ENCODE measurements at places on chromosomes 16 and 17.

DNA sequence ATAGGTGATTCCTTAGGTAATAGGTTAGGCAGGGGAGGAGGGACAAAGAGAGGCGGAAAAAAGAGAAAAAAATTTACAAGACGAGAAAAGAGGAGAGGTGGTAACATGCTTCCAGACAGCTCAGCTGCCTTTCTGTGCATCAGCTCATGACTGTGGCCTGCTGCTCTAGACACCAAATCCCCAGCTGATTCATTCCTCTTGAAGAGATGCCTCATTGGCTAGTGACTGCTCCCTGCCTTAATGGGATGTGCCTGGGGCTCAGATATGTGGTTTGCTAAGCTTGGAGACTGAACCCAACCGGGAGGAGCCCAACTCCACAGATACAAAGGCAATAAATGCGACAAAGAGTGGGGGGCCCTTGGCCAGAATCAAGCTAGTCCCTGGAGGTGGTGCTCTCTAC, 105.9 kb upstream of the FAM20A start:
- DNase-seq = no peak

DNA sequence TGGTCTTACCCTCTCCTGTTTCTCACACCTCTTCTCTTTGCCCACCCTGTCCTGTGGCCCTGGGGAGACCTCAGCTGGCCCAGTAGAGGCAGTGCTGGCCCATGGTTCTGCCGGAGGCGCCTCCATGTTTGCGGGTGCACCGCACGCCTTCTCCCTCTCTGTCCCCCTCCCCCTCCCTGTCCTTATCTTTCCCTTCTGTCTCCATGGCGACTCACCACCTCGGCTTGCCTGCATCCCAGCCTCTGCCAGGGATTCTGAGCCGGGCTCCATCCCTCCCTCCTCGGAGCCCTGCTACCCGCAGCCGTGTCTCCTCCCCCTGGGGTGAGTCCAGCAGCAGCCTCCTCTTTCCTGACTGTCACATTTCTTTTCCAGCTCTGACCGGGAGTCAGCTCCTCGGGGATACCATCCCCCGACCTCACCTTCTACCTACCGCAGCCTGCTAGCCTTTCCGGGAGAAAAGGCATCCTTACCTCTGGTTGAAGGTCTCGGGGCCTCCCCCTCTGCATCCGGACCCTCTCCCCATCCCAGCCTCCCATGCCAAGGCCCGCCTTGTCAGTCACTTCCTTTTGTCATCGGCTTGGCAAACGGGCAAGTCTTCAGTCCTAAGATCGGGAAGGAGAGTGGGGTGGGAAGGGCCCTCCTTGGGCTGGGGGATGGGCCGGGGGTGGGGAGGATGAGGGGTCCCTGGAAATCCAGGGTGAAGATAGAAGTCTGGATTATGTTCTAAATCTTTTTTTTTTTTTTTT, at the start of gene RNF112:
RNF112 (plus strand) TSS at position 358 of the 746 bp plus-strand sequence; CDS start at position 535, 177 bp downstream.
- DNase-seq = no peak

- no peak for DNase-seq
Observed at GRCh38 chr16:57031156-57031555, 41.8 kb downstream of the NLRC5 start.

DNA sequence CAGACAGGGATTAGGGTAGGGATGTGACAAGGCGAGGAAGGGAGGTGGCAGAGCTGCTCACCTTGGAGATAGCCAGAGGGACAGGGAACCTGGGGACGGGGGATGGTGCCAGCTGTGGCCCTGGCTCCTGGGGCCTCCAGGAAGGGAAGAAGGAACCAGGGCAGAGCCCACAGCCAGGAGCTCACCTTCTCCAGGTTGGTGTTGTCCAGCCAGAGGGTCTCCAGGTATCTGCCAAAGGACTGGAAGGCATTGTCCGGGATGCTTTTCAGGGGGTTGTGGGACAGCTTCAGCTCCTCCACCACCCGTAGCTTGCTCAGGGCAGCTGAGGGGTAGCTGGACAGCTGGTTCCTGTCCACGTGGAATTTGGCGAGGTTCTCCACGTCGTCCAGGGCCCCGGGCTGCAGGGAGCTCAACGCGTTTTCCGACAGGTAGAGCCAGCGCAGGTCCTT, 801 bp downstream of the CHAD start:
- DNase-seq = no peak

DNA sequence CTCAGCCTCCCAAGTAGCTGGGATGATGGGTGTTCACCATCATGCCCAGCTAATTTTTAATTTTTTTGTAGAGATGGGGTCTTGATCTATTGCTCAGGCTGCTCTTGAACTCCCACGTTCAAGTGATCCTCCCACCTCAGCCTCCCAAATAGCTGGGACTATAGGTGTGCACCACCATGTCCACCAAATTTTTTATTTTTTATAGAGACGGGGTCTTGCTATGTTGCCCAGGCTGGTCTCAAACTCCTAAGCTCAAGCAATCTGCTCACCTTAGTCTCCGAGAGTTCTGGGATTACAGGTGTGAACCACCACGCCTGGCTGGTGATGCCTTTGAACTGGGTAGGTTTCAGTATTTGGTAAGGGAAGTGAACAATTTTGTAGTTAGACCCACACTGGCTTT, 30.1 kb downstream of the FA2H start:
- no peak for DNase-seq

DNA sequence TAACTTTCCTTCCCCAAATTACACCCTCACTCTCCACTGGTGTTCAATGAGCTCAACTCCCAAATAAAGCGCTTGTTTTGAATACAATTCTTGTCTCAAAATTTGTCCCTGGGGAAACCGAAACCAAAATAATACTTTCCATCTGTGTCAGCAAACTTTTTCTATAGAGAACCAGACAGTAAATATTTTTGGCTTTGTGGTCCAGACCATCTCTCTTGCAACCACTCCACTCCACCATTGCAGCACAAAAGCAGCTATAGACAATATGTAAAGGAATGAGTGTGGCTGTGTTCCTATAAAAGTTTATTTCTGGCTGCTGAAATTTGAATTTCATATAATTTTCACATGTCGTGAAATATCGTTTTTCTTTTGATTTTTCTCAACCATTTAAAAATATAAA, 84.6 kb upstream of the ERCC4 start:
- DNase-seq = no peak

DNA sequence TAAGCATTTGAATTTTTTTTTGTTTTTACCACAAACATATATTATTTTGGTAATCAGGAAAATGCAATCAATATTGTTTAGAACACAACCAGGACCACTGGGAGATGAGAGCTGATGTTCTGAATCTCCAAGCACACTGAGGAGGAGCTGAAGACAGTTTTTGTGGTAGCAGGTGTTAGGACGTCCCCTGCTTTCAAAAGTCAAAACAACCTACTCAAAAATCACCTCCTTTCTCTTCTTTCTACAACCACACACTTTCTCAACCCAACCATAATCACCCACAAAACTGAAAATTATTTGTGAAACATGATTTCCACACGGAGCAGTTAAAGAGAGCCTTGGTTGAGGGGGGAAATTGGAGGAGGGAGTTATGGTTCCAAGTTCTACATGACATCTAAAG, 26.7 kb upstream of the CFAP20 start:
- DNase-seq = no peak

DNA sequence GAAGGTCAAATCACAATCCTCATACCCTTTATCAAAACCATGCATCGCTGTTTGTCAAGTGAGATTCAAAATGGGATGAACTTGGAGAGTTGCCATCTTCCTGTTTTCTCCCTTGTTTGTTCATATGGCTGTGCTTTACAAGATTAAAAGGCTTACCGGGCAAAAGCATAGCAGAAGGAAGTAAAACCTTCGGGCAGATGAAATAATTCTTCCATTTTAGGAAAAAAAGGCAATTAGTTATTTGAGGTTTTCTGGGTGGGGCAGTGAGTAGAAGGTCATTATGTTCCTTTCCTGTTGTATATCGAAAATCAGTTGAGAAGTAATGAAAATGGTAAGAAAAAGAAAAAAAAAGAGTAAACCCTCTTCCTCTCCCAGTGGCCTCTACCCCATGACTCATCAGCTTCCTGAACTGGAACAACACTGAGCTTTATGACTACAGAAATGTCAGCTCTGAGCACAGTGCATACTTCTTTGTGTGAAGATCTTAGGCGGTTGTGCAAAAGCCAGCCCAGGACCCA, 369.2 kb downstream of the CDH13 start:
- peak; percentile 61 for DNase-seq

DNA sequence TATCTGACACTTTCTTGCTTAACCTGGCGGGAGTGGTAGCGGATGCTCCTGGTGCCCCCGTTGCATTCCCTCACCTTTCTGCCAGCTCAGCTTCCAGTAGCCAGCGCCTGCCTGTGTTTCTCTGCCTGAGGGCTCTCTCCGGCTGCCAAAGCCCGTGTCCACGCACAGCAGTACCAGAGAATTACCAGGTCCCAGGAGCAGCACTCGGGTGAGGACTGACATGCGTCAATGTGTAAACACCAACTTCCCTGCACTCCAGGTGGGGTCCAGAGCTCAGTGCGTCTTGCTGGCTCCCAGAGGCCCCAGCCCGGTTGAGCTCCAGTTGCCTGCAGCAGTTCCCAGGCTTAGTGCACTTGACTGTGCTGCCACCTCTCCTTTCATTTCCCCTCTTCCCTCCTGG, 54.8 kb downstream of the CDH13 start:
- DNase-seq = peak; percentile 1

DNA sequence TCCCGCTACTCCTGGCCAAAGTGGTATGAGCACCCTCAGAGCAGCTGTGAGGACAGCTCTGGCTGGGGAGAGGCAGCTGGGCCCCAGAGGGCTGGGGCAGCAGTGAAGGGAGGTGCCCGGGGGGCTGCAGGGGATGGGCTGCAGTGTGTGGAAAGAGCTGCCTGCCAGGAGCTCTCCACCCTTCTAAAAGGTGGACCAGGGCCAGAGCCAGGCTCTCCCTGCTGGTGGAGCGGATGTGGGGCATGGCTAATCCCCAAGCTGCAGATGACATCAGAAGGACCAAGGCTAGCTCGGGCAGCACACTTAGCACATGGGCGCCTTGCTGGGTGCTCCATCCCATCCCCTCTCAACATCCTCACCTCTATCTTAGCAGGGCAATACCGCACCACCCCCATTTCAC, 103.1 kb downstream of the SDK2 start:
- no peak for DNase-seq

- no peak for DNase-seq
Observed at GRCh38 chr16:19044769-19045168, 22.6 kb upstream of the COQ7 start.

DNA sequence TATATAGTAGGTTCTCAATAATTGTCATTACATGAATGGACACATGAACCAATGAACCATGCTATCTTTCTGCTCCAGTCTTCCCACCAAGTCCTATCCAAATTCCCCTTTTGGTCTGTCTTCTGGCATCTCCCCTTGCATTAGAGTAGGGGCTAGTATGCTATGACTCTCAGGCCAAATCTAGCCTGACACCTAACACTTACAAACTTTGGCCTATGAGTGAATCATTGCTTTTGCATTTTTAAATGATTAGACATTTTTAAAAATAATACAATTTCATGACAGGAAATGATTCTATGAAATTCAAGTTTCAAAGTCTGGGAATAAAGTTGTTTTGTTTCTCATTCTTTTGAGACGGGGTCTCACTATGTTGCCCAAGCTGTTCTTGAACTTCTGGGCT, 102.5 kb upstream of the MAF start:
- no peak for DNase-seq

GRCh38 chr16:11950388-11950787, 8.5 kb upstream of the NPIPB2 start:
- no peak for DNase-seq

DNA sequence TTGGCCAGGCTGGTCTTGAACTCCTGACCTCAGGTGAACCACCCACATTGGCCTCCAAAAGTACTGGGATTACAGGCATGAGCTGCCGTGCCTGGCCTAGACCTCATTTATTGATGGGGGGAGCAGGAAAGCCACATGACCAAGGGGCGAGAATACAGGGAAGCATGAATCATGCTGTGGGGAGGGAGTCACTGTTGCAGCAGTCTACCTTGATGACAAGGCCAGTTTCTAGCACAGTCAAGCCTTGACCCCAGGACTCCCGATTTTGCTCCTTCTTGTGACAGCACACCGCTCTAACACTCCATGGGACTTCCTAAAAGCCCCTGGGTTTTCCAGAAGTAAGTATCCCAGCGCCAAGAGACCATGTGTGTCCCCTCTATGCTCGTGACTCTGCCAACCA, 42.9 kb upstream of the IRF8 start:
- no peak for DNase-seq

- DNase-seq = no peak
Observed at GRCh38 chr16:67879462-67879861, 5.2 kb upstream of the NRN1L start.

DNA sequence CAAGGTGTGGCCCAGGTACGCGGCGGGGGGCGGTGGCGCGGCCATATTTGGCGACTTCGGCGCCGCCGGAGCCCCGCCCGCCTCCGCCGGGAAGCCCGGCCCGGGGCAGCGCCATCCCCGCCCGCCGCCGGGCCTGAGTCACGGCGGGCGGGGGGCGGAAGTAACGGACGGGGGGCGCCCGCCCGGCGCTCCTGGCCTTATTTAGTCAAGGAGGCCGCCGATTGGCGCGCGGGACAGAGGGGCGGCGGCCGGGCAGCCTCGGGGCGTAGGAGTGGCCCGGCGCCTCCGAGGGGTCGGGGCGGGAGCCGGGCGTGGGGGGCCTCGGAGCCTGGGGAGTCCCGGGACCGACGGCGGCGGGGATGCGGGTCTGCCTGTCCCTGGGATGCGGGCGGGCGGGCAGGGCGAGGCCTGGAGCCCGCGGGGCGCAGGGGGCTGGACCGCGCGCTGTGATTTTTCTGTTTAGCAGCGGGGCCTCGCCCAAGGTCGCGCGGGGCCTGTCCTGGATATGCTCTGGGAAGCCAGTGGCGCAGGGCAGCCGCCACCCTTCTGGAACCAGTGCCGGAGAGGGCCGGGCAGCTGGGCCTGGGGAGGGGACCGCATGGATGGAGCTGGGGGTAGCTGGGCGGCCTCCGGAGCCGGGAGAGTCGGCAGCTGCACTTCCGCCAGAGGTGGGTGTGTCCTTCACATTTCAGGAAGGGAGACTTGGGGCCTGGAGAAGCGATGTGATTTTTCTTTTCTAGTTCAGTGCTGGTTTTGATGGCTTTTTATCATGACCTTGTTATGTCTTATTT, 2.3 kb upstream of the ACTG1 start:
- DNase-seq = peak; percentile 89

DNA sequence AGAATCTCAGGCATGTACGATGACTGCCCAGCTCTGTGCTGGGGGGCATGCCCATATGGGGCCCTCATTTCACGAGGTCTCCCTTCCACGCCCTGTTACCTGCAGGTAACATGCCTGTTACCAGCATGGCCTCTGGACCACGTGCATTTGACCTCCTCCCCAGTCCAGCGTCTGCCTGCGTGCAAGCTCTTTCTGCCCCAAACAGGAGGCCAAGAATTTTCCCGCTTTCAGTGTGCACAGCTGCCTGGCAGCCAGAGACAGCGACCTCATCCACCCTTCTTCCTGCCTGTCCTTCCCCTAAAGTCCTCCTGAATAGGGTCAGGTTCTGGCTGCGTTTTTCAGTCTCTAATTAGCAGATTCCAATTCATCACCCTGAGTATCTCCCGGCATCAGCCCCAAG, 306.5 kb upstream of the ZFHX3 start:
- no peak for DNase-seq

- DNase-seq = no peak
Observed at GRCh38 chr17:66338937-66339336, 36.5 kb downstream of the PRKCA start.

DNA sequence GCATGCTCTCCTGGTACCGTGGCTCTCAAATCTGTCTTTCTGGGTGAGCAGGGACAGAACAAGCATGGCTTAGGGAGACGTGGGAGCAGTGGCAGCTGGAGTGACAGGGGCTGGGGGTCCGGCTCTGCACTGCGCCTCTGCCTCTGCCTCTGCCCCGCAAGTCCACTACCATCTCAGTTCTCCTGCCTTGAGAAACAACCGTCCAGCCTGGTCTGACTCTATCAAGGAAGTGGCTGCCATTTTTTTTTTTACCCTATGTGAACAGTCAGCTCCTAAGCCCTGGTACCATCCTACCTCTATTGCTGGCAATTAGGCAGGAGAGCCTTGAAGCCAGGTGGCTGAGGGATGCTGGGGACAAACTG, 16.1 kb downstream of the HIC1 start:
- DNase-seq = no peak

Data from NCI-H2081 (cell line).